ENCODE measurements at places on chromosomes 4 and X. TPM values are rescaled to one million over a fixed set of nuclear protein-coding genes. Genes with fewer than 3 reads are reported as not detected.

The DIAPH2 gene
- 15.3 TPM for total RNA-seq

The F8A3 gene
- 2.2 TPM for total RNA-seq

The TCEAL6 gene
- not detected for total RNA-seq

The DSPP gene
- not detected for total RNA-seq

The FOXR2 gene
- total RNA-seq, result not detected

The N4BP2 gene
- 4.8 TPM for total RNA-seq

The CT45A2 gene
- not detected for total RNA-seq

The GAGE2A gene
- total RNA-seq, result not detected

The OPRPN gene
- total RNA-seq, result not detected

The SULT1E1 gene
- 13.6 TPM for total RNA-seq

The TASL gene
- total RNA-seq, result not detected

The TMEM156 gene
- total RNA-seq, result 3.8 TPM

The KDR gene
- 4.3 TPM for total RNA-seq

The ADGRG4 gene
- total RNA-seq, result not detected

The TMEM128 gene
- total RNA-seq, result 24.3 TPM

The MAGED4 gene
- 64.9 TPM for total RNA-seq

The PABPC4L gene
- 3.6 TPM for total RNA-seq

The GATA1 gene
- not detected for total RNA-seq

The GPRASP3 gene
- total RNA-seq, result 1.6 TPM

The TLR2 gene
- total RNA-seq, result 0.08 TPM

The IRS4 gene
- total RNA-seq, result not detected

The BEX5 gene
- not detected for total RNA-seq

The TIGD2 gene
- 7.1 TPM for total RNA-seq

The ADH7 gene
- not detected for total RNA-seq

The DNAAF6 gene
- not detected for total RNA-seq

The IL2RG gene
- not detected for total RNA-seq

The HPSE gene
- 0.64 TPM for total RNA-seq

The CT45A3 gene
- total RNA-seq, result not detected

The XAGE1A gene
- total RNA-seq, result not detected

The DACH2 gene
- 0.16 TPM for total RNA-seq

The PAGE1 gene
- total RNA-seq, result not detected

The HS6ST2 gene
- total RNA-seq, result 2.2 TPM

The CT83 gene
- total RNA-seq, result not detected

The NPY5R gene
- total RNA-seq, result not detected

The ARAP2 gene
- total RNA-seq, result under 0.01 TPM

The TMPRSS11B gene
- not detected for total RNA-seq

The SMIM10L2A gene
- 0.08 TPM for total RNA-seq

The AKAP14 gene
- not detected for total RNA-seq

The GLRA3 gene
- total RNA-seq, result not detected

The AVPR2 gene
- total RNA-seq, result not detected

The SMARCA1 gene
- 28.8 TPM for total RNA-seq

The FAM149A gene
- 5.6 TPM for total RNA-seq

The VCX gene
- not detected for total RNA-seq

The CHRDL1 gene
- total RNA-seq, result not detected

The ZNF157 gene
- total RNA-seq, result under 0.01 TPM

The CNKSR2 gene
- total RNA-seq, result 1.0 TPM

The TTC29 gene
- total RNA-seq, result 0.26 TPM

The FAM53A gene
- total RNA-seq, result 1.6 TPM

The SPON2 gene
- 194 TPM for total RNA-seq

The AMBN gene
- not detected for total RNA-seq

The CT45A5 gene
- not detected for total RNA-seq

The REELD1 gene
- not detected for total RNA-seq

The MSX1 gene
- total RNA-seq, result 2.2 TPM

The PRR32 gene
- total RNA-seq, result not detected

The ANXA10 gene
- total RNA-seq, result 1.8 TPM

The MYOZ2 gene
- 0.08 TPM for total RNA-seq

The HGFAC gene
- 0.32 TPM for total RNA-seq

All from epithelial cell of alveolus of lung (primary cell).